GM12892 (cell line): ENCODE measurements at places on chromosomes 11 and 22.

- DNase-seq: no peak
Measured at GRCh38 chr11:131924457-131925201, 554.2 kb downstream of the NTM start.

DNA sequence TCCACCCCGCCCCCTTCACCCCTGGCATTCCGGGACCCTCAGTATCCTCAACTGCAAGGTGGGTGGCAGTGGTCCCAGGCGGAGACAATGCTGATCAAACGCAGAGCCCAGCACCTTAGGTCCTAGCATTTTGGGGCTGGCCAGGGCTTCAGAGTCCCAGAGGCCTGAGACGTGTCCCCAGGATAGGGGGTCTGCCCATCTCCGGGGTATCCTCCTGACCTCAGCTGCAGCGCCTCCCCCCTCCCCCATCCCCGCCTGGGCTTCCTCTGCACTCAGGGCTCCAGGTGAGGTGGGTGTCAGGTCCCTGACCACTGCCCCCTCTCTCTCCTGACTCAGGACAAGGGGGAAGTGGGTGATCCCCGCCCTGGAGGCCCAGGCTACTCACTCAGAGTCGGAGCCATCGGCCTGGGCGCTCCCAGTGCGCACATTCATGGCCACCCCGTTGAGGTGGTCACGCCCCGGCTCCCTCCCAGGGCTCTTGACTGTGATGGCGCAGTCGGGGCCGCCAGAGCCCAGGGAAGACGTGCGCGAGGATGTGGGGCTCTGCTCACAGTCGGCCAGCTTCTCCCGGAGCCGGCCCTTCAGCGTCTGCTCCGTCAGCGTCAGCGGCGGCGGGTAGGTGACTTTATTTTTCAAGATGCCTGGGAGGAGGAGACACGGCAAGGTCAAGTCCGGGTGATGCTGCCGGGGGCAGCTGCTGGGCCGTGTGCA is 28.3 kb downstream of the TRMU start:
- no peak for DNase-seq

- no peak for DNase-seq
Measured at GRCh38 chr22:24118689-24119384, 62.5 kb upstream of the SUSD2 start.

DNA sequence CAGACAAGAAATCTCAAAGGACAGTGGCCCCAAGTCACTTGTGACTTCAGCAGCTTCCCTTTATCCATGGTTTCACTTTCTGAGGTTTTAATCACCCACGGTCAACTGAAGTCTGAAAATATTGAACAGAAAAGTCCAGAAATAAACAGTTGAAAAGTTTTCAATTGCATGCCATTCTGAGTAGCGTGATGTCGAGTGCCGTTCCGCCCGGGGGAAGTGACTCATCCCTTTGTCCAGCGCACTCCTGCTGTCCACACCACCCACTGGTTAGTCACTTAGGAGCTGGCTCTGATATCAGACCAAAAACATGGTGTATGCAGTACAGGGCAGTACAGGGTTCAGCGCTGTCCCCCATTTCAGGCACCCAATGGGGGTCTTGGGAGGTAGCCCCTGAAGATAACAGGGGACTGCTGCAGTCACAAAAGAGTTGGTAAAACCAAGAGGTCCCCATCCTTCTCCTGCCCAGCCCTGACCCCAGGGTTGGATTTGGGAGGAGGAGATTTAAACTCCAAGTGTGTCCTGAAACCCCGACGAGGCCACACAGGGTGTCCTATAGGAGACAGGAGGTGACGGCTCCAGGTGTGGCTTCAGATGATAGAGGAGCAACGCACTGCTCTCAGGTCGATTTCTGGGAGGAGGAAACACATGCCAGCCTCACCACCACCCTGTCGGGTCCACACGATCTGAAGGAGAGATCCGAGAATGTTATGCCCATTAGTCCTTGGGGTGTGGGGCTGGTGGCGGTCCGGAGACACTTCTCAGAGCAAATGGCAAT is 390.1 kb downstream of the CTTN start:
- DNase-seq: no peak

DNA sequence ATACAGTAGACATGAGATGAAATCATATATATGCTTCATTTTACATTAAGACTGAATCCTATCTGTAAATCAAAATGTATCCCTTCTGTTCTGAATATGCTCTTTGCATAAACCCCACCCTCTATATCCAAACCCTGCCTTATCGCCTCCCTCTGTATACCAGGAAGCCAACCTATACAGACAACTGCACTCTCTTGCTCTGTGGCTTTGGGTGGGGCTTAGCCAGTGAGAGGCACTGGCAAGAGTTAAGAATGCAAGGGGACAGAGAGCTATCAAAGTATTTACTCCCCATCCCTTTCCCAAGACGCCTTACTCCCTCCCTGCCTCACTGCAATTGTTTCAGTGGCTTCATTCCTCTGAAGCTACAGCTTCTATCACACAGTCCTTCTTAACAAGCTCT is 309.8 kb downstream of the TTC28 start:
- DNase-seq: no peak

DNA sequence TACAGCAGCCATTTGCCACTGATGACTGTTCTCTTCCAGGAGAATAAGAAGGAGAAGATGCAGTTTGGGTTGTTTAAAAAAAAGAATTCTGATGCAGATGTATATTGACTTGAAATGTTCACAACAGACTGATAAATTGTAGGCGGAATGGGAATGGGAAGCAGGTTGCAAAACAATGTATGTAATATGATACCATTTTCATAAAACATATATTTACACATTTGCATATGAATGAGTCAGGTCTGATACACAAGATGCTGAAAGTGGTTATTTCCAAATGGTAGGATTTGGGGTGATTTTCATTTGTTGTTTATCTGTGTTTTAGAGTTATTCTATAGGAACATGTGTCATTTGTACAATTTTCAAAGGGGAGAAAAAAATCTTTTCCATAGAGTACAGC is 9.0 kb upstream of the RCN1 start:
- DNase-seq: no peak

- no peak for DNase-seq
Measured at GRCh38 chr11:94184846-94185245, 56.2 kb downstream of the PANX1 start.

- DNase-seq: no peak
Measured at GRCh38 chr22:40486962-40487602, 116.7 kb downstream of the SGSM3 start.
